ENCODE measurements at places on chromosomes 3 and 15.

DNA sequence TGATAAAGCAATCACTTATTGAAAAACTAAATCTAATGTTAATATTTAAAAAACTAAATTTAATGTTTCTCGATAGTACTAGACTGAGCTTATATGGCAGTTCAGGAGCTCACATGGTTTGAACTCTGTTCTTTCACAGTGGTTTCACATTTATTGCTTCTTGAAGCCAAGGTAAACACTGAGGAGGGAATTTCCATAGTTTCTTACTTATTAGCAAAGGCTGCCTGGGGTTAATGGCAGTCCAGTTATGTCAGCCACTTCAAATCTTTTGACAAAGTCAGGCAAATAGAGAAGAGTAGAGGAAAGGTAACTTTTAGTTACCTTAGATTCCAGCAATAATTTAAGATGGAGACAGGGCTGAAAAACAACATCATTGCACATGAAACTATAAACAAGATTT, 831.5 kb downstream of the ROBO2 start:
- DNase-seq = no peak

DNA sequence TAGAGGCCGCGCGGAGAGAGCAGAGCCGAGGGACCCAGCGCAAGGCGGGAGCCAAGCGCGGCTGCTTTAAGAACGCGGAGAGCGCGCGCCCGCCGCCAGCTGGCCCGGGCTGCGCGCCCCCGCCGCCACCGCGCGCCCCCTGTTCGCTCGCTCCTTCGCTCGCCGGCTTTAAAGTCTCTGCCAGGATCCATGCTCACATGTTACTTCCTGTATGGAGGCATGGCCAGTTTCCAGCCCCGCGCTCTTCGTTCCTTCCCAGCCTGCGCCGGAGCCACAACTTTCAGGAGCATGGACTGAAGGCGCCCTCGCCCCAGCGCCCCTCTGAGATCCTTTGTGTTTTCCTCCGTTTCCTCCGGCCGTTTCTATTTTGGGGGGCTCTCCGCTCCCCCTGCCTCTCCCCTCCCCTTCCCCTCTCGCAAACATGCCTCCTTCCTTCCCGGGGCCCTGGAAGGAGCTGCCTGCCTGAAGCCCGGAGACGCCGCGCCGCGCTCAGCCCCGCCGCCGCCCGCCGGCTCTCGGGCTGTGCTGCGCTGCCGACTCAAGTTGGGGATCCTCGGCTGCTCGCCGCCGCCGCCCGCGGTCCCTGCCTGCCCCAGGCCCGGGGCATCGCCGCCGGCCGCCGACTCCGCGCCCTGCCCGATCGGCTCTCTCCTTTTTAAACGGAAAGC, at the start of gene PTPRG:
TSS of gene PTPRG (plus strand) at position 198 of the 668 bp plus-strand sequence. CDS start 717 bp downstream, outside the sequence.
- no peak for DNase-seq

GRCh38 chr15:79475306-79475705, 43.2 kb downstream of the MINAR1 start:
- no peak for DNase-seq

GRCh38 chr3:136110481-136110880, 85.7 kb downstream of the MSL2 start:
- DNase-seq = no peak

- DNase-seq = no peak
Observed at GRCh38 chr3:147640781-147641180, 231.6 kb downstream of the ZIC1 start.

GRCh38 chr15:48392356-48392755, 61.1 kb downstream of the DUT start:
- no peak for DNase-seq

DNA sequence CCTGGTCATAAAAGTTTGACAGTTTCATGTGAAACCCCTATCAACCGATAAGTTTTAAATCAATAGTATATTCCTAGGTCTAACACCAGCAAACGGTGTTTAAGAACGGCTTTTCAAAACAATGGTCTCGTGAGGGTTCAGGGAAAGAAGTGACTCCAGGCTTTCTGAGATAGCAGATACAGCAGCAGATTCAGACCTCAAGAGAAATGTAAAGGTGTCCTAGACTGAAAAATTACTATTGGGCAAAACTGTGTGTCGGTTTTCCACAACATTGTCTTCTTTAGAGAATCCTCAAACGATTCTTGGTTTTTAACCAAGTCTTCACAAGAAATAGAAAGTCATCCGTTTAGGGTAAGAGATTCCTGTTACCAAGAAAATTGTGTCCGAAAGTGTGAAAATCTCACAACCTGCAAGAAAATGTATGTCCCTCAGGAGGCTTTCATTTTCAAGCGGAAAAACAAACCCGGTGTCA, 1.2 kb downstream of the SETD2 start:
- no peak for DNase-seq
